Purkinje cell (primary cell): ENCODE measurements at places on chromosomes 1 and 21. TPM values are rescaled to one million over a fixed set of nuclear protein-coding genes. Genes with fewer than 3 reads are reported as not detected.

The BNIPL gene
- 0.26 and 0.60 TPM in 2 replicates for polyA plus RNA-seq

The UMODL1 gene
- polyA plus RNA-seq, result 0.52 TPM in 1 of 2 replicates, not detected in the other

The FOXD3 gene
- polyA plus RNA-seq, result not detected in 2 replicates

The IGSF9 gene
- not detected in 2 replicates for polyA plus RNA-seq

The ASTN1 gene
- 24.0 and 25.0 TPM in 2 replicates for polyA plus RNA-seq

The SLAMF9 gene
- not detected in 2 replicates for polyA plus RNA-seq

The PDPN gene
- 4.1 TPM in 2 replicates for polyA plus RNA-seq

The TMEM125 gene
- 0.27 TPM in 2 replicates for polyA plus RNA-seq

The KCNJ15 gene
- polyA plus RNA-seq, result not detected in 2 replicates

The EFNA3 gene
- polyA plus RNA-seq, result 2.2 and 6.2 TPM in 2 replicates

The LRRC3 gene
- not detected in 2 replicates for polyA plus RNA-seq

The GJA9 gene
- polyA plus RNA-seq, result not detected in 2 replicates

The GIPC2 gene
- 4.9 and 16.5 TPM in 2 replicates for polyA plus RNA-seq

The ARHGEF19 gene
- not detected in 2 replicates for polyA plus RNA-seq

The SEC16B gene
- polyA plus RNA-seq, result 0.65 and 2.0 TPM in 2 replicates

The RPTN gene
- polyA plus RNA-seq, result not detected in 2 replicates

The KRTAP19-1 gene
- not detected in 2 replicates for polyA plus RNA-seq

The S1PR1 gene
- polyA plus RNA-seq, result 24.9 and 36.8 TPM in 2 replicates

The CHIT1 gene
- not detected in 2 replicates for polyA plus RNA-seq

The LRRIQ3 gene
- polyA plus RNA-seq, result 3.3 and 4.6 TPM in 2 replicates

The GPR25 gene
- polyA plus RNA-seq, result not detected in 2 replicates

The CCDC24 gene
- polyA plus RNA-seq, result 2.1 and 9.7 TPM in 2 replicates

The GCSAML gene
- polyA plus RNA-seq, result 0.06 and 1.9 TPM in 2 replicates

The GPN2 gene
- 8.5 and 26.6 TPM in 2 replicates for polyA plus RNA-seq

The ADAMTS1 gene
- 1.3 and 3.3 TPM in 2 replicates for polyA plus RNA-seq

The DYNLT5 gene
- polyA plus RNA-seq, result 2.7 and 2.8 TPM in 2 replicates

The OLFML3 gene
- 0.50 TPM in 1 of 2 replicates, not detected in the other for polyA plus RNA-seq

The ADCY10 gene
- 0.12 and 0.88 TPM in 2 replicates for polyA plus RNA-seq

The TCHHL1 gene
- polyA plus RNA-seq, result not detected in 2 replicates

The RHCE gene
- polyA plus RNA-seq, result 1.6 and 2.1 TPM in 2 replicates

The EXOC8 gene
- 14.4 and 19.9 TPM in 2 replicates for polyA plus RNA-seq

The PRAMEF17 gene
- not detected in 2 replicates for polyA plus RNA-seq

The TAL1 gene
- not detected in 2 replicates for polyA plus RNA-seq

The WDR47 gene
- 12.9 and 31.9 TPM in 2 replicates for polyA plus RNA-seq

The FLG2 gene
- polyA plus RNA-seq, result not detected in 2 replicates

The KIF17 gene
- polyA plus RNA-seq, result 1.6 and 8.3 TPM in 2 replicates

The TSPEAR gene
- polyA plus RNA-seq, result not detected in 2 replicates

The CD1D gene
- polyA plus RNA-seq, result 0.39 TPM in 1 of 2 replicates, not detected in the other

The NUDT4B gene
- not detected in 2 replicates for polyA plus RNA-seq

The S100A3 gene
- not detected in 2 replicates for polyA plus RNA-seq

The TATDN3 gene
- polyA plus RNA-seq, result 21.8 and 25.3 TPM in 2 replicates

The CENPL gene
- 0.90 and 1.2 TPM in 2 replicates for polyA plus RNA-seq

The CELA2A gene
- not detected in 2 replicates for polyA plus RNA-seq

The PPFIA4 gene
- 0.23 and 0.97 TPM in 2 replicates for polyA plus RNA-seq

The APOBEC4 gene
- 0.32 TPM in 1 of 2 replicates, not detected in the other for polyA plus RNA-seq

The MLLT11 gene
- 149 and 204 TPM in 2 replicates for polyA plus RNA-seq

The RHD gene
- polyA plus RNA-seq, result 0.74 TPM in 1 of 2 replicates, not detected in the other

The PROK1 gene
- not detected in 2 replicates for polyA plus RNA-seq

The ESRRG gene
- polyA plus RNA-seq, result 10.1 and 19.9 TPM in 2 replicates
